Thoracic aorta (tissue), 2 donors: ENCODE measurements at places on chromosomes 7 and 10.
A peak's percentile ranks its signal among the peaks of the same experiment; 100 is the strongest.

GRCh38 chr7:3141326-3141725 is 97.7 kb upstream of the CARD11 start:
- H3K4me3 ChIP-seq: no peak overlapping the region
- DNase-seq: no peak
- no peaks in the 10 kb centered on the region for H3K36me3 ChIP-seq
- H3K27ac ChIP-seq: no peak overlapping the region
- peaks cover 7% of the 10 kb centered on the region for H3K4me1 ChIP-seq
- no peaks in the 10 kb centered on the region for H3K27me3 ChIP-seq

GRCh38 chr10:122021379-122021778 is 32.4 kb downstream of the TACC2 start:
- no peak for DNase-seq
- peak overlapping the region; percentile 51 for H3K27ac ChIP-seq
- peak overlapping the region; percentile 63 for H3K4me3 ChIP-seq
- H3K36me3 ChIP-seq: no peaks in the 10 kb centered on the region
- no peaks in the 10 kb centered on the region for H3K4me1 ChIP-seq

DNA sequence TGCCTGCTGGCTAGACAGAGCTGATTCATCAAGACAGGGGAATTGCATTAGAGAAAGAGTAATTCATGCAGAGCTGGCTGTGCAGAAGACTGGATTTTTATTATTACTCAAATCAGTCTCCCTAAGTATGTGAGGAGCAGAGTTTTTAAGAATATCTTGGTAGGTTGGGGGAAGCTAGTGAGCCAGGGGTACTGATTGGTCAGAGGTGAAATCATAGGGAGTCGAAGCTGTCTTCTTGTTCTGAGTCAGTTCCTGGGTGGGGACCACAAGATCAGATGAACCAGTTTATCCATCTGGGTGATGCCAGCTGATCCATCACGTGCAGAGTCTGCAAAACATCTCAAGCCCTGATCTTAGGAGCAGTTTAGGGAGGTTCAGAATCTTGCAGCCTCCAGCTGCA is 39.8 kb downstream of the FOXI2 start:
- no peaks in the 10 kb centered on the region for H3K27me3 ChIP-seq
- H3K36me3 ChIP-seq: no peaks in the 10 kb centered on the region
- no peak overlapping the region for H3K27ac ChIP-seq
- H3K4me1 ChIP-seq: no peaks in the 10 kb centered on the region
- no peak for DNase-seq

- H3K27me3 ChIP-seq: no peaks in the 10 kb centered on the region
- no peaks in the 10 kb centered on the region for H3K4me1 ChIP-seq
- H3K27ac ChIP-seq: no peak overlapping the region
Observed at GRCh38 chr10:22271786-22272185, 44.4 kb upstream of the COMMD3 start.

DNA sequence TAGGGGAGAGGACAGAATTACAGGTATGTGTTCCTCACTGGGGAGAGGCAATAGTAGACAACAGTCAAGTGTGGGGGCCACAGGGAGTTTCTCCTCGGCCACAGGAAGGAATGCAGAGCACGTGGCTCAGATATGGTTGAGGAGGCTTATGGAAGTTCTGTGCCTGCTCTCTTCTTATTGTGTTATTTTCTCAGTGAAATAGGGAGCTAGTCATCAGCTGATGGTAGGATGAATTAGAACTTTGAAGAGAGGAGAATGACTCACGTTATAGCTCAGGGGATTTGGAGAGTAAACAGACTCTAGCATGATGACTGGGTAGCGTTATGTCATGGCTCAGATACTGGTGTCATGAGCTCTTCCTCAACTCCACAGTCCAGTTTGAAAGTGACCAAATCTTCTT is 308.3 kb upstream of the IGFBP3 start:
- no peak overlapping the region for H3K27ac ChIP-seq
- no peaks in the 10 kb centered on the region for H3K4me1 ChIP-seq
- no peak overlapping the region for H3K4me3 ChIP-seq
- no peaks in the 10 kb centered on the region for H3K27me3 ChIP-seq
- H3K36me3 ChIP-seq: no peaks in the 10 kb centered on the region

GRCh38 chr10:16787361-16787791 is 29.8 kb downstream of the RSU1 start:
- peaks cover 9% of the 10 kb centered on the region for H3K4me1 ChIP-seq
- H3K36me3 ChIP-seq: no peaks in the 10 kb centered on the region
- no peak overlapping the region for H3K27ac ChIP-seq
- no peak for DNase-seq
- H3K27me3 ChIP-seq: no peaks in the 10 kb centered on the region

DNA sequence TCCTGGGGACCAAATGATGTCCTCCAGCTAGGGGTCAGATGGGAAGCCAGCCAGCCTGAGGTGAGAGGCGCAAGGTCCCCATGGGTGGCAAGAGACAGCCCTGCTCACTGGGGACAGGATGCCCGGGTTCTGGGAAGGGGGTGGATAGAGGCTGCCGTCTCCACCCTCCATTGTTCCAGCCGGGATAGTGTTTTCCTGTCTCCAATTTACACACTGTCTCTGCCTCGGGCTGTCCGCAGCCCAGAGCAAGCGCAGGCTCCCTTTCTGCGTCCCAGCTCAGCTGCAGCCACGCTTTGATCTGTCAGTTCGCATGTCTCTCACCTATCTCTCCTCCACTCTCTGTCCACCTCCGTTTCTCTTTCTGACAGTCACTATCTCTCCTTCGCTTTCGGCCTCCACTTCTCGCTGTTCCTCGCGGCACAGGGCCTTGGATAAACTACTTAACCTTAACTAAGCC is 2.1 kb downstream of the EPHB4 start:
- H3K4me3 ChIP-seq: peak overlapping the region; percentile 71
- no peak overlapping the region for H3K27ac ChIP-seq
- no peak for DNase-seq
- peaks cover 19% of the 10 kb centered on the region for H3K4me1 ChIP-seq
- H3K27me3 ChIP-seq: peaks cover 18% of the 10 kb centered on the region
- H3K36me3 ChIP-seq: no peaks in the 10 kb centered on the region
